ENCODE measurements at places on chromosomes 11 and 22.

DNA sequence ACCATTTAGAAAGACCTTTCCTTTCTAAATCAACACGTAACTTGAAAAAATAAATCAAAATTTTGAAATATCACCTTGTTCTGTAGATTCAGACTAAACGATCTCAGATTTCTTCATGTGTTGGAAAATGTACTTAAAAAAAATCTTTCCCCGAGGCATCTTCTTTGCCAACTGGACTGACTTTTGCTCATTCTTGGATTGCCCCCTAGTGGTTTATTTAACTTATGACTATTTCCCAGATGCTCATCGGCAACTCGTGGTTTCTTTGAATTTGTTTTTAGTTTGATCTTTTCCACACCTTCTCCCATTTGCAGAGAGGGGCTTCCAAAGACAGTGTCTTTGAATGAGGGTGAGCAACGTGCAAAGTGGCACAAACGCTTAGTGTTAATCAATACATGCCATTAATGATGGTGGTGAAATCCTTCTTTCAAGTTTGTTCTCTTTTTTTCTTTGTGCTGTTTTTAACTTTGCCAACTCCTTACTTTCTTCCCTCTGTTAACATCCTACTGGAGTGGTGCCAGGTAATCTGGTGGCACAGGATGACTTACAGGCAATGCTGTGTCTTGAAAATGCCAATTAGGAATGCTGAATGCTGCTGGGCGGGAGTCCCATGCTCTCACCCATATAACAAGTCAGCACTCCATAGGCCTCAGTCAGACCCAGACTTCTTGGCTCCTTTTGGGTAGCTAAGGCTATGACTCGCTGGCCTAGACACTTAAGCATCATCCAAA lies 18.3 kb downstream of the PRSS23 start:
- no peak for DNase-seq

DNA sequence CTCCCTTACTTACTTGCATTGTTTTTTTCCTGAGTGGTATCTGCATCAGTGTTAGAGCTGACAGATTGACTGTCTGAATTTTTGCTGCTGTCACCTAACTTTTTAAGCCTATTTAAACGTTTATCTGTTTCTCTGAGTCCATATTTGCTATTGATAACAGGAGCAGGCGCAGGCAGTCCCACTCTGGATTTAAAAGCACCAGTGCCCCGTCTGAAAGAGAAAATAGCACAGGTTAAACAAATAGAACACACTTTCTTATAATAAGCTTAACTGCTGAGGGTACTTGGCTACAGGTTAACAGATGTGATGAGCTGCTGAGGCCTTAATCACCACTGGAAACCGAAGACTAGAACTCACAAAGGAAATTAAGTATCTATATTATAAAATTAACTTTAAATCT lies 45.8 kb upstream of the CHKA start:
- no peak for DNase-seq

- peak; percentile 68 for DNase-seq
Observed at GRCh38 chr22:50621948-50622722, 5.8 kb downstream of the ARSA start.

DNA sequence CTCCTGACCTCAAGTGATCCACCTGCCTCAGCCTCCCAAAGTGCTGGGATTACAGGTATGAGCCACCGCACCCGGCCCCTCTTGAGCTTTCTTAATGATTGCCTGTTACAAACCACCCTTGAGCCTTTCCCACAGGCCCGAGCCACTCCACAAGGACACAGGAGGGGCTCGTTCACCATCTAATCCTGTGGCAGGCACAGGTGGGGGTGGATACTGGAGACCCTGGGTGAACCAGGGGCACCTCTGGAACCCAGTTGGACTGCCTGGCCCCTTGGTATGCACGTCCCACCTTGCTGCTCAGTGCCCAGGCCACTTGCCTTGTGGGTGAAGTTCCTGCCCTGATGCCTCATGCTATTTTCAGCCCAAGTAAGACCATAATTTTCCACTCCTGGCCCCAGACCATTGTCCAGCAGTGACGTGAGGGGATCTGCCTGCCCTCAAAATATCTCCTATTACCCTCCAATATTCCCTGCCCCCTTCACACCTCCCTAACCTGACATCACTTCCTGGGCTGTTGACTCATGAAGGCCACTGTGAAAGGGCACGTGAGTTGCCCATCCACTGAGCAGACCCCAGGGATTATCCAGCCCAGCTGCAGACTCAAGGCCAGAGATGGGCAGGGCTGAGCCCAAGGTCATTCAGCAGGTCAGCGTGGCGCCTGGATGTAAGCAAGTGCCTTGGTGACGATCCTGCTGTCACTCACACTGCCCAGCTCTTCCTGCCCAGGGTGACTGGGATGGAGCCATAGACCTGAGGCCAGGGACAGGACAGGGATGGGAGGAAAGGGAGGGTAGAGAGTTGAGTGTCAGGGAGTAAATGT lies 19.6 kb downstream of the P2RY2 start:
- no peak for DNase-seq

DNA sequence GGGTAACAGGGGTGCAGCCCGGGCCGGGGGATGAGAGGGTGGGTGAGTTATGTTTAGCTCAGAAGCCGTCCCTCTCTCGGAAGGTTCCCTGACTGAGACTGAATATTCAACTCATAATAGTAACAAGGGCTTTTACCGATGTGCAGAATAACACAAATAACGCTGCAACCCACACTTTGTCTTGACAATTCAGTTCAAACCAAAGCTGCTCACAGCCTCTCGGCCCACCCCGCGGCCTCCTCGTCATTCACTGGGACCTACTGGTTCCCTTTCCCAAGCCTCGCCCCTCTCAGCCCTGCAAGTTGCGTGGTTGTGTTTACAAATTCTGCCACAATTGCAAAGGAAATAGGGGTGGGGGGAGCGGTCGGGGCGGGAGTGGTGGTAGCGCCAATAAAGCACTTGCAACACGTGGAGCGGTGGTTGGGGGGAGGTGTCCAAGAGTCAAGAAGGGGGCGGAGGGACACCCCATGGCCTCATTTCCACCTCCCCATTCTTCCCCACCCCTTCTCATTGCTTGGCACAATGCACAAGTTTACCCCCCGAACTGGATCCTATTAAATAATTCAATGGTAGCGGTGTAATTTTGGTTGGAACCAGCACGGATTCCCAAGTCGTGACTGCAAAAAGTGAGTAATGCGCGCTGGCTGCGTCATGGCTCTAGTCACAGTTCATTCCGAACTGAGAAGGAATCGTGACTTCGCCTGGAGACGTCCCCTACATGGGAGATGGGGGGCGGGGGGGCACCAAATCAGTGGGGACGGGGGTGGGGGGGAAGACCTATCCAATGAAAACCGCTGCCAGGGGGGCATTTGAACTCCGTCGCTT lies 102.0 kb upstream of the HSD17B12 start:
- no peak for DNase-seq

- no peak for DNase-seq
Observed at GRCh38 chr11:1217151-1217550, 5.7 kb upstream of the MUC5B start.

- no peak for DNase-seq
Observed at GRCh38 chr11:2569321-2569721, 124.5 kb downstream of the KCNQ1 start.

DNA sequence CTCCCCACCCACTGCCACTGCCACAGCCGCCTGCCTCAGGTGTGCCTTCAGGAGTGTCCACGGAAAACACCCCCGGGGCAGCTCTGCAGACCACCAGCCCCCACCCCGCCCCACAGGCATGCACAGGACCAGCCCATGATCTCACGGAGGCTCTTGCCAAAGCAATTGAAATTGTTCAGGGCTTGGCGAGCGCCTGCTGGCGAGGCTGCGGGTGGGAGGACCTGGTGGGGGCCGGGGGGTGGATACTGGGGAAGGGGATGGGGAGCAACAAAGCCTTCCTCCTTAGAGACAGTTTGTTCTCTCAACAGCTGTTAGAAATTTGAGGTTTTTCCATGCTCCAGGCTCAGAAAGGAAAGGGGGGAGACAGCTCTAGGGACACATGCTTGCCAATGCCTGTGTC lies 274.7 kb downstream of the MN1 start:
- no peak for DNase-seq

Data from activated CD8-positive, alpha-beta memory T cell treated with anti-CD3 and anti-CD28 coated beads for 24 hours (primary cell).